KBM-7 (cell line): ENCODE measurements at places on chromosomes 2 and 18.
A peak's percentile ranks its signal among the peaks of the same experiment; 100 is the strongest.

DNA sequence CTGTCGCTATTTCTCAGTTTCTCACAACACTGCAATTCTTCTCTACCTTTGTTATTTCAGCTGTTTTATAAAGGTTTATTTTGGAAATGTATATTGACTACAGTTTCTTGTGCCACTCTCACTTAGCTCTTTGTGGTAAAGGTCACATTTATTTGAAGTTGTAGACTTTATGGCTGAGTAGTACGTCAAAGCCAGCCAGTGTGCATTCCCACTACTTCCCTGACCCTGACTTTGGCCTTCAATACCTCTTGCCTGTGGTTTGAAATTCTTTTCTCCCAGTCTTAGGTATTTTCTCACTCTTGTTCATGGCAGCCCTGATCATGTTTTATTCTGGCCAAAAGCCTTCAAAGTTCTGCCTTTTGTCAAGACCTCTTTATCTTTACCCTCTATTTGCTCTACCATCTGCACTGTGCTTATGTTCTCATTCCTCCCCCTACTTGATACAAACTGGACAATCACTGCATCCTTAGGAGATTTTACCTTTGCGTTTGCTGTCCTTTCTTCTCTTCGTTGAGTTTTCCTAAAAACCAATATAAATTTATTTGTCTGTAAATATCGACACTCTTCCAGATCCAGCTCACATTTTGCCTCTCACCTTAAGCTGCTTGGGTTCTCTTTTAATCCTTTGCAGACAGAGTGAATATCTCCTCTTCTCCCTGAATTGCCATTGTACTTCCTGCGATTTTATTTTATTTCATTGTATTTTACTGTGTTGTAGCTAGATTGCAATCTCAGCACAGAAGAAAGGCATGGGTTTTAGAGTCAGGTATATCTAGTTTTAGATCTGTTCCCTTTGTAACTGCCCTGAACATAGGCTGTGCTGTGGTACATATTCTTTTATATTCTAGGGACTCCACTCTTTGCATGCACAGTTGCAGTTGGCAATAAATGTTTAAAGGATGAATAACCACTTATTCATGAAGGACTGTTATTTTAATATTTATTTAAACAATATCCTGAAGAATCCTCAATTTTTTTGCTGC, 31.2 kb downstream of the GULP1 start:
- no peak for DNase-seq

- peak; percentile 68 for DNase-seq
These were observed 76.0 kb downstream of the EMX1 start for GRCh38 chr2:72993147-72993932.

GRCh38 chr2:95390272-95390880, 12.1 kb upstream of the FAHD2A start:
- no peak for DNase-seq

DNA sequence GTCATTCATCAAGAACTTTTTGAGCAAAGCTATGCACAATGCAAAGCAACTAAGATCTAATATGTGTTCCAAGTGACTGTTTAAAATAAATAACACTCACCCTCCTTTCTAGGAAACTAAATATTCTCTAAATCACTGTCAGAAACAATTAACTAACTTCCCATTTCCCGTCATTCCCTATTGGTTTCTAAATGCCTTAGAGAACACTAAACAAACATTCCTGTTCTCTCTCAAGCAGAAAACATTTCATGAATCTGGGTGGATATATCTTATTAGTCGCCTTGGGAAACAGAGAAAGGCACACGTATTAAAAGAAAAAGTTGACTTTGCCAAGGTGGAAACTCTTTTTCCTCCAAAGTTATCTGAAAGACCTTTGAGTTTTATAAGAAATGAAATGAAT, 735.2 kb downstream of the MBD2 start:
- DNase-seq: no peak

GRCh38 chr2:72719416-72719815, 106.4 kb downstream of the EXOC6B start:
- peak; percentile 1 for DNase-seq

- no peak for DNase-seq
These were observed 20.6 kb downstream of the TMX3 start for GRCh38 chr18:68694316-68694715.

- DNase-seq: no peak
These were observed 263.2 kb downstream of the CYP26B1 start for GRCh38 chr2:71884303-71885042.

- no peak for DNase-seq
These were observed 53.0 kb upstream of the GALNT3 start for GRCh38 chr2:165847001-165847400.

DNA sequence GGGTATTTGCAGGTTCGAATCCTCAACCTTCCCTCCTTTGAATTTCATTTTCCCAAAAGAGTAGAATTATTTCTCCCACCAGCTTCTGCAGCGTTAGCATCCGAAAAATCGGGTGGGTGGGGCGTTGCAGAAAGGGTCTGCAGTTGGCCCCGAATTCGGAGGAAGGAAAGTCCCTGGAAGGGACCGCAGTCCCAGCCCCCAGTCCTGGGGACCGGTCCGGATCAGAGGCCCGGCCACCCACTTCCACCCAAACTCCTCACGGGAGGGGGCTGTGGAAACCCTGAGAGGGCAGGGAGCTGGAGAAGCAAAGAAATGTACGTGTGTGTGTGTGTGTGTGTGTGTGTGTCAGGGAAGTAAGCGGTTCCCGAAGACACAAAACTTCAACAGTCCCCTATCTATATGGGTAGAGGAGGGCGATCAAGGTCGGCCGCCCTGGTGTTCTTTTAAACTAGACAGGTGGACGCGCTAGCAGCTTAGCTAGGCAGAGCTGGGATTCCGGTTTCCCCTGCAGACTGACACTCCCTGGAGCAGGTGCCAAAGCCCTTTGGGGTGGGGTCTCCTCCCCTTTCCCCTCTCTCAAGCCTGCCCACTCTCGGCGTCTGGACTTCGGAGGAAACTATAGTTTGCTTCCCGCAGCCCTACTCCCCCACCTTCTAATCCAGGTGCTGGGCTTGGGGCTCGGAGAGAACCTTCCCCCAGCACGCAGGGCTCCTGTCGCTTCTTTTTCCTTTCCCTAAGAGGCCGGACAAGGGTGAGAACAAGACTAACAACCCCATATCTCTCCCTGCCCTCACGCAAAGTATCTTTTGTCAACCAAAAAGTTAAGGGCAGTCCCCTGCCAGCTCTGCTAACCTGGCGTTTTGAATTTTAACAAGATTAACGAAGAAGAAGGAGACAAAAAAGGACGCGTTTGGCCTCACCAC, 4.8 kb upstream of the ONECUT2 start:
- no peak for DNase-seq

DNA sequence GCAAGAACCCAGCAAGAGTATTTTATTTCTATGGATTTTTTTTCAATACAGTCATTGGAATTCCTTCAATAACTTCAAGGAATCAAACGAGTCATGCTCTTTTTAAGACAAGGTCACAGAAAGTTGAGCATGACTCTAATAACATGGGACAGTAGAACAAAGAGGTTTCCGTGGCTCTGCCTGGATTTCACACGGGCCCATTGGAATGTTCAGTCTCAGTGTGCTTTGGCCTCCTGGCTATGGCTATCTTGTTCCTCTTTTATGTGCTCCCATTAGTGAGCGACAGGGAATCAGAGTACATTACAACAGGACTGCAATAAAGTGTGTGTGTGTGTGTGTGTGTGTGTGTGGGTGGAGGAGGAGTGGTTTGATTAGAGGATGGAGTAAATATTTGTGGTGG, 312.4 kb downstream of the DCC start:
- DNase-seq: no peak

DNA sequence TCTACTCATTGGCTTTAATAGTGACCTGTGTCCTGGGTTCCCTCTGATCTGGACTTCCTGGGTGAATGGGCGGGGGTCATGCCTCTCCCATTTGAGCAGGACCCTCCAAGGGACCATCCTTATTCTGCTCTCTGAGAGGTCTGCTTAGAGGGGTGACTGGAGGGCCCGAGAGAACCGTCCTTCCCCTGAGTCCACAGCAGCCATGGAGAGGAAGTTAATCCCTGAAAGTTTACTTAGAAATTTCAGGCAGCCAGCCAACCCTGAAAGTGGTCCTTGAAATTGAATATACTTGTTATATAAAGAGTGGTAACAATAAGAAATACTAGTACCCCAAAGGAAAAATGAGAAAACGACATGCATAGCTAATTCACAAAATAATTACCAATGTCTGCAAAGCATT, 226.1 kb downstream of the DYSF start:
- DNase-seq: no peak

GRCh38 chr2:42342061-42342794, 18.8 kb downstream of the COX7A2L start:
- no peak for DNase-seq

GRCh38 chr2:218228366-218229090, 11.5 kb downstream of the ARPC2 start:
- no peak for DNase-seq

- no peak for DNase-seq
These were observed 1582.9 kb upstream of the NXPH2 start for GRCh38 chr2:140363131-140363530.

DNA sequence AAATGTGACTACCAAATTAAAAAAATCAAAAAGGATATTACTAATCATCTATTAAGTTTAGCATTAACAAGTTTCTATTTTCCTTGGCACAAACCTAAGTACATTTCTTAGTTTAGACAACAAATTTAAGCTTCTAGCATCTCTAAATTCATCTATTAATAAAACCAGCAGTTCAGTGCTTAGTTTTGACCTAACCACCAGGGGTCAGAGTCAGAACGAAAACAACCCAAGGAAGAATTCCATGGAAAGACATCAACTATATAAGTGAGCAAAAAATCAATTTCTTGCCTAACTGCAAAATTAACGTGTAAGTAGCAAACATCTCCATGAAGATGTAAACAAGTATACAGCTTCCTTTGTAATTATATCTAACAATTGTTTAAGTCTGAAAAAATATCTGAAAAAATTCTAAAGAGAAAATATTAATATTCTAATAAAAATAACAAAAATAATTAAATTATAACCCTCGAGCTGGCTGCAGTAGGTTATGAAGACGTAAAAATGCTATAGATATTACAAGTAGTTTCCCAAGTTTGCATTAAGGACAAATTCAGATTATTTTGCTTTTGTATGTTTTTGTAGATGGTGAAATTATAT, 83.7 kb downstream of the CERKL start:
- peak; percentile 35 for DNase-seq

- peak; percentile 51 for DNase-seq
These were observed 61.3 kb downstream of the LONRF2 start for GRCh38 chr2:100260712-100261620.

DNA sequence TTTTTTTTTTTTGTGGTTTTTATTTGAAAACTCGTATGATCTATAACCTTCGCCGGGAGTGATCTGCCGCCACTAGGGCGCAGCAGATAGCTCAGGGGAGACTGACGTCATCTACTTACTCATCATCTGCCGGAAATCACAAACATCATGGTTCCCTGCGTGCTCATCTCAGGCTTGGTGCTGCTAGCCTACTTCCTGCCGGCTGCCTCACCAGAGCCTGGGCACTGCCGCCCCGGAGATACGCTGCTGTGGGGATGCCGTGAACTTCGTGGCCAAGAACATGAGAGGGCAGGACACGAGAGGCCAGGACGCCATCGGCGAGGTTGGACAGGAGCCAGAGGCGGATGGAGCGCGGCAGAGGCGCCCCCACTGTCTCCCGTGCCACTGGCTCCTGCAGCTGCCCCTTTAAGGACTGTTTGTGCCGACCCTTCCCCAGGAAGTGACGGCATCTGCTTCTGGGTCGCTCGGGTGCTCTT, 68.8 kb downstream of the DOK6 start:
- DNase-seq: peak; percentile 21

- DNase-seq: peak; percentile 45
These were observed 10.2 kb downstream of the ZNF516 start for GRCh38 chr18:76484749-76485387.

GRCh38 chr2:128233790-128234395, 84.8 kb downstream of the HS6ST1 start:
- DNase-seq: no peak

DNA sequence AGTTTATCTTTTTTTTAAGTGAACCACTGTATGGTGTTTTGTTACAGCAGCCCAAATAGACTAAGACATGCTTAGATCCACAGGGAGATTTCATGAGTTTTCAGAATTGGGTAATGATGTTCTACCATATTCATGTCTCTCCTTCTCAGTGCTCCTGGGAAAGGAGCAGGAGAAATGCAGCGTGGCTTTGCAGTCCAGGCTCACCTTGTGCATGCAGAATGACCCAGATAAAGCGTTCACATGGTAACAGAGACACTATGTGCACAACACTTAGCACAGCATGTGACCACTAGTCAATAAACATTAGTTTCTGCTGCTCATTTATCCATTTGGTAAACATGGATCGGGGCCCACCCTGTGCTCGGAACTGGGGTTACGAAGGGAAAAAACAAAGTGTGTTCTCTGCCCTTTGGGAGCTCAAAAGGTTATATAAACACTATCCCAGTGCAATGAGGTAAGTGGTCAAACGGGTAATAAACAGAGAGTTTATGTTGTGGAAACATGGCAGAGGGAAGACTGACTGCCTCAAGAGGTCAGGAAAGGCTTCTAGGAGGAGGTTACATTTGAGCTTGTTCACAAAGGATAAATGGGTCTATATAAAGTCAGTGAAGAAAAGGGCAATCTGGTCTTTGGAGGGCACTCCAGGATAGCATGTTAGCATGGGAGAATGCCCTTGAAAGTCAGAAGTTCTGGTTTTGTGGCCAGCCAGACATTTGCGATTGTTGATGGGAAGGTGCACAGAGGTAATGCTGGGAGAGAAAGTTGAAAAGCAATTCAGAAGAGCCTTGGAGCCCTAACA, 299.2 kb downstream of the TDRD15 start:
- no peak for DNase-seq

DNA sequence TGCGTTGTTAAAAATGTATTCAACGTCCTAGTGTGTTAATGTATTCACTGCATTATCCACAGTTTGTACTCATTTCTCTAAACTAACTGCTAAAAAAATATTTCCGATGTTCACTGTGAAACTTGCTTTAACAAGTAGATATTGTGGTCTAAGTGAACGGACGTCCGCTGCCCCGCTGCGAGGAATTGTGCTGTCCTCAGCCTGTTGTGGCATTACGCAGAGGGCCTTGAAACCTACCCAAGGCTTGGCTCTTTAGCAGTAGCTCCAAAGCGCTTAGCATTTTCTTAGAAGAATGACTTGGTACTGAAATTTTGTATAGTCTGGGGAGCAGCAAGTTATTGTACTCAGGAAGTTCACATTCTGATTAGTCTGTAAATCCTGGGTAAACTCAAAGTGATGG, 136.5 kb upstream of the SP5 start:
- no peak for DNase-seq

GRCh38 chr2:226943862-226944620, 108.2 kb downstream of the RHBDD1 start:
- no peak for DNase-seq
